Left forelimb (tissue), 1 donor: ENCODE measurements at places on chromosomes 16 and 17.

DNA sequence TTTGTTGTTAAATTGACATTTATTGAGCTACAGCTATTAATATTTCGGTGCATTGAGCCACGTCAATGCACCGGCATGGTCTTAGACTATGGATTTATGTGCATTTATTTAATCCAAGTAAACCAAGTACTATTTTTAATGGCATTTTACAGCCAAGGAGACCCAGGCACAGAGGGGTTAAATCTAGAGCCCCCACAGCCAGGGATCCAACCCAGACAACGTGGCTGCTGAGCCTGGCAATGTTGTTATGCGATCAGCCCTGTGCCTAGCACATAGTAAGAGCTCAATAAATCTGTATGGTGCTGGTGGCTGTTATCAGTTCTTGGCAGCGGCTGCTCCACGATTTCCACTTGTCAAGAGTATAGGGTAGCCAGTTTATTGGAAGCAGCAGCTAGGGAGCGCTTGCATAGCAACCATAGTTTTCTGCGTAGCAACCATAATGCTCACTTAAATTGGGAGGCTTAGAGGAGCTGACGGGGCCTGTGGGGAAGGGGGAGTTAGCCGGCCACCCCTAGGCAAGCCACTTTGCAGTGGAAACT lies 541 bp upstream of the RBBP6 start:
- DNase-seq: no peak

- no peak for DNase-seq
Measured at GRCh38 chr16:48788475-48788874, 178.5 kb upstream of the N4BP1 start.

- DNase-seq: no peak
Measured at GRCh38 chr17:62048262-62048661, 16.8 kb downstream of the MED13 start.

DNA sequence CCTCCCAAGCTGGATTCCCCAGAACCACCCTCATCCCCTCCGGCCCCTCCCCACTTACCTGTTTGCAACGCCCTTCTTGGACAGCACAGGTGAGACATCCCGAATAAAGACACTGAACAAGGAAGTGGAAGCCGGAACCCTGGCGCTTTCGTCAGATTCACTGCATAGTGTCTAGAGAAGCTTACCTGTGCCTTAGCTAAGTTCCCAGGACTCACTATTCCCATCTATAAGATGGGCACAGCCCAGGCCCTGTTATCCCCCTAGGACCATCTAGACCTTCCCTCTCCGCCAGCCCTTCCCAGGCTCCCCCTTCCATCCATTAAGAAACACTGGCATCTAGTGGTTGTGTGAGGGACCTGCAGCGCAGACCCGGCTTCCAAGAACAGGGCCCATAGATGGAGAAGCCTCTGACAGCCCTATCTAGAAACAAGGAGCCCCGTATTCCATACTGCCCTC lies 26.9 kb upstream of the RPL38 start:
- peak; percentile 80 for DNase-seq

DNA sequence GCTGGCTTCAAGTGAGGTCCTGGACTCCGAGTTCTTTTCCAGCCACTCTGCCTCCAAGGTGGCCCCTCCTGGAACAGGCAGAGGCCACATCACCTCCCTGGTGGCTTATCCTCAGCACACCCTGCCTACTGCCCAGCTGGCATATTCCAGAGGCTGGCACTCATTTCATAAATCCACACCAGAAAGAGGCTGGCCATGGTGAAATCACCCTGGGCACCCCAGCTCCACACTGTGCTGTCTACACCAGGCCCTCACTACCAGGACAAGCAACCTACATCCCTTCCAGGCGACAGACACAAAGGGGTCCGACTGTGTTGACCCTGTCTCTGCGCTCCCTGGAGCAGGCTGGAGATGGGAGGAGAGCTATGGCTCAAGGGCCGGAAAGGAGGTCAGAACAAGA lies 100.2 kb downstream of the C16orf78 start:
- peak; percentile 45 for DNase-seq

GRCh38 chr17:65441053-65441605 lies 120.3 kb downstream of the AXIN2 start:
- no peak for DNase-seq

- DNase-seq: no peak
Measured at GRCh38 chr16:8869212-8869987, 594 bp upstream of the CARHSP1 start.

DNA sequence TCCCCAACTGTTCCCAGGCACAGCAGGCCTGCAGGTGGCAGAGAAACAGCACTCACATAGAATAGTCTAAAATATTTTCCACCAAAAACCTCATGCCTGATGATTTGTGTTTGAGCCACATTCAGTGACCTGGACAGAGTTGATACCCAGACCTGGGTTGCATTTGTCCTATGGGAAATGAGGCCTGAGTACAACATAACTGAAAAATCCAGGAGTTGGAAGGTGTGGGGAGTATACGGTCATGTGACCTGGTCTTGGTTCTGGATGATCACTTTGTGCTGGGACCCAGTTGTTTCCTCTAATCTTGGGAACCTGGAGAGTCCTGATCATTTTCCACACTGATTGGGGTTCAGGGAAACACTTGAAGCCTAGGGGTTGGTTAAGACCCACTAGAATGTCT lies 200.3 kb upstream of the MPHOSPH6 start:
- no peak for DNase-seq
